Epithelial cell of prostate (primary cell): ENCODE measurements at places on chromosomes 1 and 21.
A peak's percentile ranks its signal among the peaks of the same experiment; 100 is the strongest.

- no peak for DNase-seq
Measured at GRCh38 chr1:42971841-42972291, 13.2 kb upstream of the SLC2A1 start.

DNA sequence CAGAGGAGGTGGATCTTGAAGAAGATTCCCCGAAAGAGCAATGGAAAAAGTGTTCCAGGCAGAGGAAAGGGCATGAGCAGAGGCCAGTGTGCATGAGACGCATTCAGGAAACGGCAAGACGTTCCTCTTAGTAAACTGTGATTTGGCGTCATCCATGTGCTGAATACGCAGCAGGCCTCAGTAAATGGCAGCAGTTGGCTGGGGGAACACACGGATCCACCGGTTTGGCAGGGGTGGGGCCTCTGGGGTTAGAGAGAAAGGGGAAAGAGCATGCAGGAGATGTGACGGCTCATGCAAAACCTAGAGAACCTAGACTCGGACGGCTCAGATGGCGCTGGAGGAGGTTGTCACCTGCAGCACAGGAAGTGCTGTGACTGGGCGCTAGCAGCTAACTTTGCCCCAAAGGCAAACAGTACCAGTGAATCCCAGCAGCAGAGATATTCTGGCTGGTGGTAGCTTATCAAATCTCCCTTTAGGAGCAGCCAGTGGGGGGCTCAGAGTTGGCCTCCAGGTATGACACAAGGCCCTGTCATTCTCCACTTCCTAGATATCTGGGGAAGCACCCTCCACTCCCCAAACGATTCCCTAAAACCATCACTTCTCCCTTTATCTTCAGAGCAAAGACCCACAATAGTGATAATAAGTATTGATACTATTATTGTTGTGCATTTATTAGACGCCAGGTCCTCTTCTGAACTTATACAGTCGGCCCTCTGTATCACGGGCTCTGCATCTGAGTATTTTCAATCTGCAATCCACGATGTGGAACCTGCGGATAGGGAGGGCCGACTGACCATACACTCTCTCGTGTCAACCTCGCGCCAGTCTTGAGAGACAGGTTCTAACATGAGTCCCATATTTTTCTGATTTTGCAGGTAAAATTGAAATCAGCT lies 7.6 kb downstream of the LAPTM5 start:
- no peak for DNase-seq

- DNase-seq: no peak
Measured at GRCh38 chr1:176559878-176560277, 96.9 kb downstream of the PAPPA2 start.

DNA sequence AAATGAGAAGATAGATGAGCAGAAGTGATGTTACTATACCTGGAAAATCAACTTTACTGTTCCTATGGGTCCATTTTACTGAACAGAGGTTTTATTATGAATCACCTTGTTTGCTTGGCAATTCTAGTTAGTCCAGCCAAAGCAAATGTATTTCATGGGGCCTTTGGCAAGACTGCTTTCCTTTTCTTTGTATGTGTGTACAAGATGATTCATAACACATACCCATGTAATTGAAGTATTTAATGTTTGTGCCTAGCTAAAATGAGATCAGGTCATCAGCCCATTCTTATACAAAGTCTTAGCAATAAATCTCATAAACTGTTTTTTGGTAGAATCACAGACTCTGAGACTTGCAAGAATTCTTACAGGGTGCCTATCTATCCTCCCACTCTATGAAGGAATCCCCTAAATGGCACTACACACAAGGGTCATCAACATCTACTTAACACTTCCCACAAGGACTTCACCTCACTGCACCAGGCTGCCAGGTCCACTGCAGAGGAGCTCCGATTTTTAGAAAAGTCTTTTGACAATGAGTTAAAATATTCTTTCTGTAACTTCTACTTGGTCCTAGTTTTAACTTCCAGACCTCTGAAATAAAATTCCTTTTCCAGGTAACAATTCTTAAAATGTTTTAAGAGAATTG lies 58.5 kb downstream of the LPAR3 start:
- DNase-seq: peak; percentile 87

GRCh38 chr1:21909286-21909759 lies 27.8 kb downstream of the HSPG2 start:
- DNase-seq: no peak

GRCh38 chr1:95118067-95118499 lies 928 bp downstream of the TLCD4 start:
- DNase-seq: no peak

DNA sequence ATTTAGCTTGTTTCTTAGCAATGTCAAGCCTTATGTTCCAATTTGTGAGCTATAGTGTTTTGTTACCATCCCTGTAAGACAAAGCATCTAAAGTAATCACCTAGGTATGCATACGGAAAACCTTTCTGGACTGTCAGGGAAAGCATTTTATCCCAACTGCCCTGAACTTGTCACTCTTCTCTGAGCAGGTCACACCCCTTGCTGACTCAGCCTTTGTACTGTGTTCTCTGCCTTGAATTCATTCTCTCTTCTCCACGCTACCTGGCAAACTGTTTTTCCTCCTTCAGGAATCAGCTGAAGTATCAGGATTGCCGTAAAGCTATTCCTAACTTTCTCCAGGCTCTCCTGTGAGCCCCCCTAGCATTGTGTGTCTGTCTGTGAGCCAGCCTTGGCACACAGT lies 54.2 kb downstream of the PBX1 start:
- DNase-seq: no peak

GRCh38 chr1:1353389-1354151 lies 4.4 kb upstream of the DVL1 start:
- DNase-seq: no peak

DNA sequence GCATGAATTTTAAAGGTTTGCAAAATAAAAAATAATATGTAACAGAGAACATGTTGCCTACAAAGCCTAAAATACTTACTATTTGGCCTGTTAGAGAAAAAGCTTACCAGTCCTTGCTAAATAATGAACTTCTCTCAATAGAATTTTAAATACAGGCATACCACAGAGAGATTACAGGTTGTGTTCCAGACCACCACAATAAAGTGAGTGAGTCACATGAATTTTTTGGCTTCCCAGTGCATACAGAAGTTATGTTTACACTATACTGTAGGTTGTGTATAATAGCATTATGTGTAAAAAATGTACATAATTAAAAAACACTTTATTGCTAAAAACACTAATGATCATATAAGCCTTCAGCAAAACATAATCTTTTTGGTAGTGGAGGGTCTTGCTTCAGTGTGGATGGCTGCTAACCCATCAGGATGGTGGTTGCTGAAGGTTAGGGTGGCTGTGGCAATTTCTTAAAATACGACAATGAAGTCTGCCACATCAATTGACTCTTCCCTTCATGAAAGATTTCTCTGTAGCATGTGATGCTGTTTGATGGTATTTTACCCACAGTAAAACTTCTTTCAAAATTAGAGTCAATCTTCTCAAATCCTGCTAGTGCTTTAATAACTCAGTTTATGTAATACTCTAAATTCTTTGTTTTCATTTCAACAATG lies 48.6 kb downstream of the SCYL3 start:
- DNase-seq: no peak

GRCh38 chr1:95790136-95790535 lies 556.1 kb downstream of the RWDD3 start:
- DNase-seq: no peak

GRCh38 chr1:1907098-1907736 lies 7.8 kb upstream of the CALML6 start:
- DNase-seq: peak; percentile 26

GRCh38 chr1:220642285-220642684 lies 47.9 kb upstream of the C1orf115 start:
- DNase-seq: no peak

- DNase-seq: no peak
Measured at GRCh38 chr1:60965280-60965854, 117.0 kb upstream of the NFIA start.

DNA sequence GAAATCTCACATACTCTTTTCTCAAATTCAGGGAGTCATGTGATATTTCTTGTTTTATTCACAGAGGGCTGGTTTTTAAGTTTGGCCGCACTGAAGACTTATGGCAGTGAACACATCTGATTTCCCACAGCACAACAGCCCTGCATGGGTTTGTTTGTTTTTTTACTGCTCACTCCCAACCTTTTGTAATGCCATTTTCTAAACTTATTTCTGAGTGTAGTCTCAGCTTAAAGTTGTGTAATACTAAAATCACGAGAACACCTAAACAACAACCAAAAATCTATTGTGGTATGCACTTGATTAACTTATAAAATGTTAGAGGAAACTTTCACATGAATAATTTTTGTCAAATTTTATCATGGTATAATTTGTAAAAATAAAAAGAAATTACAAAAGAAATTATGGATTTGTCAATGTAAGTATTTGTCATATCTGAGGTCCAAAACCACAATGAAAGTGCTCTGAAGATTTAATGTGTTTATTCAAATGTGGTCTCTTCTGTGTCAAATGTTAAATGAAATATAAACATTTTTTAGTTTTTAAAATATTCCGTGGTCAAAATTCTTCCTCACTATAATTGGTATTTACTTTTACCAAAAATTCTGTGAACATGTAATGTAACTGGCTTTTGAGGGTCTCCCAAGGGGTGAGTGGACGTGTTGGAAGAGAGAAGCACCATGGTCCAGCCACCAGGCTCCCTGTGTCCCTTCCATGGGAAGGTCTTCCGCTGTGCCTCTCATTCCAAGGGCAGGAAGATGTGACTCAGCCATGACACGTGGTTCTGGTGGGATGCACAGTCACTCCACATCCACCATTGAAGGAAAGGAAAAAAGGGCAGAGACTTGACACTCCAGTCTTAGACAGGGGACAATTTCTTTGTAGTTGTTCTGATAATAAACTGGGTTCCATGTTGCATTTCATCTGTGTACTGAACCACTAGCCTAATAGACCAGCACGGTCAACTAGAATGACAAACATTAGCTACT lies 22.8 kb downstream of the TMEM50A start:
- no peak for DNase-seq

DNA sequence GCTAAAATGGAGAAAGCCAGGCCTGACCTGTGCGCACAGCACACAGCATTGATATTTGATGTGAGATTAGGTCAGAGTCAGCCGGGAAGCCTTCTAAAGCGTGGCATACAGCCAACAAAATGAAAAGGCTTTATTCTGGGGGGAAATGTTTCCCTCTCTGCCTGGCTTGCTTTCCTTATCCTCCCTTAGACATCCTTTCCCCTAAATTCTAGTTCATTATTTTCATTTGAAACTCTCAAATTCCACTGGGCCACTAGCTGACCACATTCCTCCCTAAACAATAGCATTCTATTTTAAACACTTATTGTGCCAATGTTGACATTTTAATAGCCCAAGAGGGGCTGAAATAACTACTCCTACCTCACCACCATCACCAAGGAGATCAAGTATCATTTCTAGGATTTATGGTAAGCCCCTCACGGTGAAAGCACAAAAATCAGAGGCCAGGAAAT lies 49.4 kb downstream of the LEPR start:
- DNase-seq: no peak

DNA sequence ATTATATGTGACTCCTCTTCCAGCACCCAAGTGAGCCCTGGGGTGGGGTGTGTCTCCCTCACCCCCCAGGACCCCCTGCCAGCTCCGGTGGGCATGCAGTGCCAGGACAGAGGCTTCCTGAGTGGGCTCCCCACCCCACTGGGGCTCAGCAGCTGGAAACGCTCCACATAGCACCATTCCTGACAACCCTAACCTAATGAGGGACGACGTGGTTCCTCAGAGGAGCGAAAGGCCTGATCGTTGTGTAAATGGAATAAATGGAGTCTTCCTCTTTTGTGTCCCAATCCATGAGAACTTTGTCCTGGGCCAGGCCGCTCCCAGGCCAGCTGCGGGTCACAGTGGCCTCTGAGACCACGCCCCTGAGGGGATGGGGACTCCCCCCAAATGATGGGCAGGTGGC lies 1.8 kb upstream of the TSPEAR start:
- no peak for DNase-seq

DNA sequence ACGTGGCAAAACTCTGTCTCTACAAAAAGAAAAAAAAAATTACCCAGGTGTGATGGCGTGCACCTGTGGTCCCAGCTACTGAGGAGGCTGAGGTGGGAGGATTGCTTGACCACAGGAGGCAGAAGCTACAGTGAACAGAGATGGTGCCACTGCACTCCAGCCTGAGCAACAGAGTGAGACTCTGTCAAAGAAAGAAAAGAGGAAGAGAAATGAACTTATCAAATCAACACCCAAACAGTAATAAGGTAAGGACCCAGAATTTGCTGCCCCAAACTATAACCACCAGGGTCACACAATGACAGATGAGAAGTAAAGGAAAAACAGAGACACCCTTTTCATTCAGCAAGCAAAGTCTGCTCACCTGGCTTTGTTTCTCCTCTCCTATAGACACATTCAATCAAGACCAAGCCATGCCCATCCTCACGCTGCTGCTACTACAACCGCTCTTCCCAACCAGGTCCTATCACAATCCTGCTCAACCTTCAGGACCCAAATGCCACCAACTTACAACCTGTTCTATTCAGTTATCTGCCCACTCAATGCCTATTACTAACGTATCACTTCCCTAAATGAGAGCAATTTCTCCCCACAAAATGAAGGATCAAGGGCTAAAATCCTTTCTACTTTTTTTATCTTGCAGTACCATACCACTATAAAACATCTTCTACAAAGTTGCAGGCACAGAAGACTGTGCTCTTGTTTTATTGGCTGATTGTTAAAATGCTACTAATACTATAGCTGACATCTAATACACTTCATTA lies 183.5 kb downstream of the RERE start:
- no peak for DNase-seq

- DNase-seq: no peak
Measured at GRCh38 chr1:204025917-204026707, 46.8 kb upstream of the SOX13 start.

- DNase-seq: no peak
Measured at GRCh38 chr1:20220036-20220435, 33.7 kb upstream of the PLA2G2C start.

DNA sequence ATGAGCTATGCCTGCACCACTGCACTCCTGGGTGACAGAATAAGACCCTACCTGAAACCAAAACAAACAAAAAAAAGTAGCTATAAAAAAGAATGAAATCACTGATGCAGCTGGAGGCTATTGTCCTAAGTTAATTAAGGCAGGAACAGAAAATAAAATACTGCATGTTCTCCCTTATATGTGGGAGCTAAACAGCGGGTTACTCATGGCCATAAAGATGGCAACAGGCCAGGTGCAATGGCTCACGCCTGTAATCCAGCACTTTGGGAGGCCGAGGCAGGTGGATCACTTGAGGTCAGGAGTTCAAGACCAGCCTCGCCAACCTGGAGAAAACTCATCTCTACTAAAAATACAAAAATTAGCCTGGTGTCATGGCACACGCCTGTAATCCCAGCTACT lies 152.7 kb downstream of the PIK3R3 start:
- DNase-seq: no peak

- DNase-seq: no peak
Measured at GRCh38 chr1:25195835-25196234, 36.5 kb downstream of the SYF2 start.

- DNase-seq: no peak
Measured at GRCh38 chr1:6360117-6360496, 33.5 kb downstream of the ACOT7 start.

- no peak for DNase-seq
Measured at GRCh38 chr1:52159033-52159789, 17.3 kb downstream of the ZFYVE9 start.
